Stimulated activated CD4-positive, alpha-beta T cell treated with anti-CD3 and anti-CD28 coated beads, Interleukin-15, amount 100 ng/mL, for 48 hours (primary cell): ENCODE measurements at places on chromosomes 1 and 21.

DNA sequence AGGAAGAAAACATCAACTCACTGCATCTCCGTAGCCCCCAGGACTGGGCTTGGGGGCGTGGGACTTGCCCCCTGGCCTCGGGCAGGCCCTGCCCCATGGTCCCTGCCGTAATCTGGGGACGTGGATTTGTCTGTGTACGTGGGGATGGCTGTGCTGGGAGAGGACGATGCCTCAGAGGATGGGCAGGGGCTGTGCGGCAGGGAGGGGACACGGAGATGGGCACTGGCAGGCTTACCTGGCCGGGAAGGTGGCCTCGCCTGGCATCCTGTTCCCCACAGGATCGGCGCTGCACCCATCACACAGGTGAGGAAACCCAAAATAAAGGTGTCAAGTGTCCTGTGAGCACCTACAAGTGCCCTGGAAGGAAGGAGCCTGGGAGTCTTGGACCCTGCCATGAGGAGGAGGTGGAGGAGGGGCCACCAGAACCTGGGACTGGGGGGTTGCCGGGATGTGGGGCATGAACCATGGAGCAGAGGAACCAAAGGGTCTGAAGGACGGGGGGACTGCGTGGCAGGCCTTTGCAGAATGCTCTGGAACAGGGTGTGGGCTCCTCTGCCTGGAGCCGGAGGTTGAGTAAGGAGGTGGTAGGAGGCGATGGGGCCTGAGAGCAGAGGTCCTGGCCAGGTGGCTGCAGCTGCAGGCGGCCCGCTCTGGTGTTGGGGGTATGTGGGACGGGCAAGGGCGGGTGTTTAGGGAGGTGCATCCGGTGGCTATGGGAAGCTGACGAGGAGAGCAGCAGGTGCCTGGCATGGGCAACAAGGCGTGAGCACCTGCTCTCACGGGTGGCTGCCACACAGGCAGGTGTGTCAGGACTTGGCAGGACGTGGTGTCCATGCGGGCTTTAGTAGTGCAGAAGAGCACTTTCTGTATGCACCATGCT lies 27.8 kb upstream of the LRRC3 start:
- DNase-seq = no peak

DNA sequence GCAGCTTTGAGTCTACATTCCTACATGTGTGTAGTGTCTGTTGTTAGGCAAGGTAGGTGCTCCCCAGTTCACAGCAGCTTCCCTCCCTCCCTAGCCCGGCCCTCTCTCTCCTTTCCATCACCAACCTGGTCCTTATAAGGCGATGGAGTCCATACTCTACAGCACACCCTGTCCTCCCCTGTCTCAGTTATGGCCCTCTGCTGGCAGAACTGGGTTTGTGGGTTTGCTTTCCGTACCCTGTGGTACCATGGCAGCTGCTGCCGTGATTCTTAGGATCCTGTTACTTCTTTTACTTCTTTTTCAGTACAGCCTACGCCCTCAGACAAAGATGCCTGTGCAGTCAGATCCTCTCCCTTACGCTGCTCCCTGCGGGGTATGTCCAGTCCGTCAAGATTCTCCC lies 31.7 kb downstream of the AK5 start:
- peak; percentile 10 for DNase-seq

DNA sequence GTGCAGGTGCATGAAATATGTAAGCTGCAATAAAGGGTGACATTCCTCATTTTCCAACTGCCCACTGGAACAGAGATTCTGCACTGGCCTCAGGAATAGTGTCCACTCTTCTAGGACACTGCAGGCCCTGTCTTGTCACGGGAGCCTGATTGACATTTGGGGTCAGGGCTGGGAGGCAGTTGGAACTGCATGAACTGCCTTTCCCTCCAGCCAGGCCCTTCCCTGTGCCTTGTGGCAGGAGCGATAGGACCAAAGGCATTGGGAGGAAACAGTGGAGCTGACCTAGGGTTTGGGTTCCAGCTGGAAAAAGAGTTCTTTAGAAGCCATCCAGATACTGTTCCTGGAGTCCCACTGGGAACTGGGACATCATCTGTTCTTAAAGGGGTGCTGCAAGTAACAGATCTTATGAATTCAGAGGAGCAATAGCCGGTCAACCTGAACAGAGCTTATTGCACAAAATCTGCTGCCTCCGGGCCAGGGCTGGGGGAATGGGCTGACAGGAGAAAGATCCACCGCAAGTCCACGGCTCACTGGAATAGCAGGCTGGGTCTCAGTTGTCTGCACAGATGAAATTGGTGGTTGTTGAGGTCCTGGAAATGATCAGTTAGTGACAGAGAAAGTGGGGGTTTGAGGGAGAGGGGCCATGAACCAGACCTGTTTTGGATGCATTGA lies 451.7 kb downstream of the CAMTA1 start:
- DNase-seq = no peak

GRCh38 chr1:147217141-147217540 lies 8.0 kb downstream of the FMO5 start:
- no peak for DNase-seq

GRCh38 chr1:22607154-22607553 lies 29.3 kb upstream of the C1QA start:
- no peak for DNase-seq

DNA sequence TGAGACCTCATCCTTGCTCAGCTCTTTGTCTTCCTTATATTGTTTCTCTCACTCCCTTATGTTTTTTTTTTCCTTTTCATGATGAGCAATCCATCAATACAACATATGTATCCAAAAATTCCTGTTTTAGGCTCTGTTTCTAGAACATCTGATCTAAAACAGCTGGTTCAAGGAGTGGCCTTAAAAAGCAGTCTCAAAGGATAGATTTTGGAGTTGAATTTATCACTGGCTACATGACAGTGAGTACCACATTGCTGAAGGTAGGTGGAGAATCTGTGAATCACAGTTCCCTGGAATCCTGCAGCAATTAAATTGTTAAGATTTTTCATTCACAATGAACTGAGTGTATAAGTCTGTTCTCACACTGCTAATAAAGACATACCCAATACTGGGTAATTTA lies 155.8 kb upstream of the ADAMTS5 start:
- DNase-seq = no peak

GRCh38 chr1:188822248-188822647 lies 1655.4 kb downstream of the BRINP3 start:
- DNase-seq = no peak

DNA sequence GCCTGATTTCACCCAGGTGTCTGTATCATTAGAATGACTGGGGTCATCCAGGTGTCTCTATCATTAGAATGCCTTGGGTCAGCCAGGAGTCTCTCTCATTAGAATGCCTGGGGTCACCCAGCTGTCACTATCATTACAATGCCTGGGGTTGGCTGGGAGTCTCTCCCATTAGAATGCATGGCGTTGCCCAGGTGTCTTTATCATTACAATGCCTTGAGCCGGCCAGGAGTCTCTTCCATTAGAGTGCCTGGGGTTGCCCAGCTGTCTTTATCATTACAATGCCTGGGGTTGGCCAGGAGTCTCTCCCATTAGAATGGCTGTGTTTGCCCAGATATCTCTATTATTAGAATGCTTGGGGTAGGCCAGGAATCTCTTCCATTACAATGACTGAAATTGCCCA lies 61.6 kb downstream of the RNF187 start:
- DNase-seq = no peak

DNA sequence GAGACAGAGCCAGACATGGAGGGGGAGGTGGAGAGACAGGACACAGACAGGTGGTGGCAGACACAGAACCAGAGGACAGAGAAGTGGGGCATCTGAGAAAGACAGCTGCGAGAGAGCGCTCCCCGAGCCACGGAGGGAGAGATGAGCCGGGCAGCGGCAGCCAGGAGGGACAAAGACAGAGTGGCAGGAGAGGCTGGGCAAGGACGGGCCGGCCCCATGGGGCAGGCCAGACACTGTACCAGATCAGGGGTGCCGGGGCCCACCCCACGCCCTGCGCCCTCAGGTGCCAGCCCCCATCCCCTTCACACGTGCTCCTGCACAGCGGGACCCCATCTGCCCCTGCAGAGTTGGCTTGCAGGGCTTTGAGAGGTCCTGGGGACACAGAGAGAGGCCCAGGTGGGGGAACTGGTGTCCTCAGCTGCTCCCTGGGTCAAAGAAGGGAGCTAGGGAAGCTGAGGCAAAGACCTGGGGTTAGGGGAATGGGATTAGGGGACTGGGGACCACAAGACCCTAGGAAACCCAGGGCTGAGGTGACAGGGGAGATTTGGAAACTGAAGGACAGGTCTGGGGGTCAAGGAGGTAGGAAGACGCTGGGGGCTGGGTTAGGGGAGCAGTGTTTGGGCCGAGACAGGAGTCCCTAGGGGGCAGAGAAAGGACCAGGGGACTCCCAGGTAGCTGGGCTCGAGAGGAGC lies 643 bp downstream of the FNDC5 start:
- DNase-seq = no peak

GRCh38 chr1:92944901-92945747 lies 16.1 kb downstream of the DIPK1A start:
- DNase-seq = no peak

DNA sequence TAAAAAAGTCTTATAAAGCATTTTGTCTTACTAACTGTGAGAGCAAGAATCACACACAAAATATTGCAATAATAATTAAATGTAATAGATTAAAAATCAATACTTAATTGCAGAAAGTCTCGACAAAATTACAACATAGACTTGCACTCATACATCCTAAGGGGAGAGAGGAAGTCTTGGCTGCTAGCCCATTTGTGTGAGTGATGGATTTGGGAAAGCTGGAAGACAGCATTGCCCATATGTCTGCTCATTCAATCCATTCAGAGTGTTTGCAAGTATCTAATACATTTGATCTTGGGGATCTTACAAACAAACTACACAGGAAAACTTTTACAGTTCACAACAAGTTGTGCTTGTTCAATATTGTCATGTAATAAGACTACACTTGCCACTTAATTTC lies 140.5 kb downstream of the COL11A1 start:
- no peak for DNase-seq

DNA sequence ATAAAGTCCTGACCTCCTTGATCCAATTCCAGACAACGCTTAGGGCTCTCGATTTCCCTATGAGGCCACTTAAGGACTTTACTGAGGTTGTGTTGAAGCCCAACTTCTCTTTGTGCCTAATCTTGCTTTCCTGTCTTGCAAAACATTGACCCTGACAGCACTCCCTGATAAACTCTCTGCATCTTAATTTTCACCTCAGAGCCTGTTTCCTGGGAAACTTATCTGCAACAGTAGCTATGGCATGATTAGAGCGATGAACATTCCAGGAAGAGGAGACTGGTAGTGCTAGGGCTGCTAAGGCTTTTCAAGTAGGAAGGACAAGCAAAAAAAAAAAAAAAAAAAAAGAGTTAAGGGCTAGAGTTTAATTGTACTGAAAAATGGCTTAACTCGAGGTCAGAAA lies 118.9 kb downstream of the RGS21 start:
- DNase-seq = no peak

DNA sequence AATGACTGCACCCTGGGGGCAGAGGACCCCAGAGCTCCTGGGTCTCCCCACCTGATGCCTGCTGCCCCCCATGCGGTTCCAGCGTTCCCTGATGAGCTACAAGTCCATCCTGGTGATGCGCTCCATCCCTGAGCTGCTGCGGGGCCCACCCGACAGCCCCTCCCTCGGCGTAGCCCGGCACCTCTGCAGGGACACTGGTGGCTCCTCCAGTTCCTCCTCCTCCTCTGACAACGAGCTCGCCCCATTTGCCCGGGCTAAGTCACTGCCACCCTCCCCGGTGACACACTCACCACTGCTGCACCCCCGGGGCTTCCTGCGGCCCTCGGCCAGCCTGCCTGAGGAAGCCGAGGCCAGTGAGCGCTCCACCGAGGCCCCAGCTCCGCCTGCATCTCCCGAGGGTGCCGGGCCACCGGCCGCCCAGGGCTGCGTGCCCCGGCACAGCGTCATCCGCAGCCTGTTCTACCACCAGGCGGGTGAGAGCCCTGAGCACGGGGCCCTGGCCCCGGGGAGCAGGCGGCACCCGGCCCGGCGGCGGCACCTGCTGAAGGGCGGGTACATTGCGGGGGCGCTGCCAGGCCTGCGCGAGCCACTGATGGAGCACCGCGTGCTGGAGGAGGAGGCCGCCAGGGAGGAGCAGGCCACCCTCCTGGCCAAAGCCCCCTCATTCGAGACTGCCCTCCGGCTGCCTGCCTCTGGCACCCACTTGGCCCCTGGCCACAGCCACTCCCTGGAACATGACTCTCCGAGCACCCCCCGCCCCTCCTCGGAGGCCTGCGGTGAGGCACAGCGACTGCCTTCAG lies 35.5 kb downstream of the TRIM11 start:
- no peak for DNase-seq

GRCh38 chr1:196650403-196650802 lies 1.4 kb upstream of the CFH start:
- no peak for DNase-seq

DNA sequence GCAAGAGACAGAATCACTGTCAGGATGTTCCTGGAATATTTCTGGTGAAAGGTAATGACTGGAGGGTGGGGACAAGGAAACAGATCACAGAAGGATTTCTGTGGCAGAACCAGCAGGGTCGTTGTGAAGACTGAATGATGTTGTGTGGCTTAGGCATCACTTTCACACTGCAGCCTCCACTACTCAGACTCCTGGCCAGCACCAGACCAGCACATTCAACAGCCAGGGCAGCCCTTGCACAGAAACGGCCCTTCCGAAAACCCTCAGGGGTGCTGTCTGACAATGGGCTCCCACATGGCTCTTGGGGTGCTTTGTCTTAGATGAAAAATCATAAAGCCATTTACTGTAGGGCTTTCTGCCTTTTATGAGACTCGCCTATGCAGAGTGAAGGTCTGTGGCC lies 3.8 kb upstream of the RAB7B start:
- DNase-seq = no peak

DNA sequence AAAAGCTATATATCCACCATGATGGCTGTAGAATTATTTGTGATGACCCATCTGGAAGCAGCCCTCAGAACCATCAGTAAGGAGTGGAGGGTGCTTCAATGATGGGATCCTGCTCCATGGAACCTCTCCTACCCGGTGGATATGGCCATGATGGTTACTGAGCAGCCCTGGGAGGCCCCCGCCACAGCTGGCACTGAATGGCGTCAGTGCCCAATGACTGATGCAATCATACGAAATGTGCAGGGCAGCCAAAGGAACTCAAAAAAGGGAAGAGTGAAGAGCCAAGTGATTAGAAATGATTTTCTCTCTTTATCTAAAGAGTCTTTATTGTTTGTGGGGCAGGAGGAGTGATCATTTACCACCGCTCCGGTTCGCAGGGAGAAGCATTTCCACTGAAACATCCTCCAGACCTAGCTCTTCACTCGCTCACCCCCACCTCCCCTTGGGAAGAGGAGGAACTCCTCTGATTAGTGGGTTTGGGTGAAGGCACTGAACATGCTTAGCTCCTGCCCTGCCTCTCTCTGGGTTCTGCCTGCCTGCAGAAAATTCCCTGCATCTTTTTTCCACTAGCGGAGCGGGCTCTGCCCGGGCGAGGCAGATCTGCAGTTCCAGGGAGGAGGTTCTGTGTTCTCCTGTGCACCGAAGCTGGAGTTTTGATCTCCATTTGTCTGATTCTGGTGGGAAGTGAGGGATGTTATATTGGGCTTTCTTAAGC lies 260.3 kb downstream of the GRIK3 start:
- DNase-seq = no peak

GRCh38 chr21:34219334-34220060 lies 144.3 kb upstream of the KCNE2 start:
- no peak for DNase-seq

GRCh38 chr21:38511662-38512243 lies 13.5 kb upstream of the ERG start:
- DNase-seq = no peak
